ENCODE measurements at places on chromosomes 2 and 18.

DNA sequence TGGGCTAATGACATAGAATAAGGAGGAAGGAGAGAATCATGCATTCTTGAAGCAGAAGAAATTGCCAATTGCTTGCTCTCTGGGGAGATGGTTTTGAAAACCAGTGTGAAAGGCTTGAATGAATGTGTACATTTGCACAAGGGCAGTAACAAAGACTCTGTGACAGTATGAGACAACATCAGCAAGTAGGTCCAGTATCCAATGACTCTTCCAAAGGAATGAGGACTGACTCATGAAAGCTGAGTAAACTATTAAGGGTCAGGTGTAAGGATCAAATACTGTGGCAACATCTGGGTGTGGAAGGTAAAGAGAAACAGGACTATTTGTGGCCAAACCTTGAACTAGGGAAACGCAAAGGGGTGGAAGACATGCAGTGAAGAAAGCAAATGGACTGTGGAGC is 886.0 kb upstream of the CHAC2 start:
- DNase-seq = no peak

GRCh38 chr2:116716444-116716843 is 1098.0 kb upstream of the DDX18 start:
- DNase-seq = no peak

- no peak for DNase-seq
Observed at GRCh38 chr2:212814941-212815340, 276.3 kb upstream of the ERBB4 start.

DNA sequence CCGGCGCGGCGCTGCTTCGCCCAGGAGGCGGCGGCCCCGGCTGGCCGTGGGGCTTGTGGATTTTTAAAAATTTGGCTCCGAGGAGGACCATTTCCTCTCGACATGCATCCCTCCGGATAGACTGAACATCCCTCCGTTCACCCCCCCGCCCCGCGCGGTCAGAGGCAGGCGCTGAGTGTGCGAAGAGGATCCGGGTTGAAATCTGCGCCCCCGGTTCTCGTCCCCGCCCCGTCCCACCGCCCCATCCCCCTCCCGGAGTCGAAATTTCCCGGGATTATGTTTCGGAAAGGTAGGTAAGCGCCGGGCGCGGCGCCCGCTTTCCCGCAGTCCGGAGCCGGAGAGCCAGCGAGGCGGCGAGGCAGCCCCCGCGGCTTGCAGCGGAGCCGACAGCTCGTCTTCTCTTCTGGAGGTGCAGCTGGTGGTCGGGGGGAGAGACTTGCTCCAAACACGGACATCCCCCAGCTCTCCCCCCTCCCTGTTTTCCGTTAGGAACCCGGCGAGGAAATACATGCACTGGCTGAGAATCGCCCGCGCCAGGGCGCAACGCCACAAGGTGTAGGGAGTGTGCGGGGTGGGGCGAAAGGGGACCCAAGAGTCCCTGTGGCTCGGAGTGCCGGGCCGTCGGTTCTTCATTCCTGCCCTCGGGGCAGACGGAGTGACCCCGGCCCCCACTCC is at the start of gene PRKCE:
Gene PRKCE (plus strand): TSS at position 261 of the 675 bp plus-strand sequence.
- peak; percentile 45 for DNase-seq

- no peak for DNase-seq
Observed at GRCh38 chr18:34871435-34871834, 161.3 kb downstream of the DTNA start.

- DNase-seq = peak; percentile 62
Observed at GRCh38 chr2:64359892-64360657, 93.9 kb upstream of the LGALSL start.

- no peak for DNase-seq
Observed at GRCh38 chr2:177631680-177632079, 239.1 kb downstream of the AGPS start.

DNA sequence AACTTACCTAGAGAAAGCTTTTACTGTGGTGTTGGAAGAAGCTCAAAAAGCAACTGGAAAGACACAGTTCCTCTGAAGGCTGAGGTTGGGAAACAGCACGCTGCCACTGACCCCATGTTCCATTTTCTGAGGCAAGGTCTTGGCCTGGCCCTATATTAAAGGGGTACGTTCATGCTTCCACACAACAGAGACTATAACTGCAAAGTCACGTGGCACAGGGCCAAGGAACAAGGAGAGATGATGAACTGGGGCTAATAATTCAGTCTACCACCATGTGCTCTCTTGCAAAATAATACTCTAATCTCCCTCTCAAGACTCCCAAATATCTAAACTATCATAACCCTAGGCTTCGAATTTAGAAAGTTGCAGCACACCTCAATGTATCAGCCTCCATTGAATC is 381.6 kb downstream of the DSEL start:
- no peak for DNase-seq

GRCh38 chr2:200761266-200761665 is 50.4 kb upstream of the BZW1 start:
- no peak for DNase-seq

- no peak for DNase-seq
Observed at GRCh38 chr2:98623657-98624056, 15.3 kb downstream of the UNC50 start.

DNA sequence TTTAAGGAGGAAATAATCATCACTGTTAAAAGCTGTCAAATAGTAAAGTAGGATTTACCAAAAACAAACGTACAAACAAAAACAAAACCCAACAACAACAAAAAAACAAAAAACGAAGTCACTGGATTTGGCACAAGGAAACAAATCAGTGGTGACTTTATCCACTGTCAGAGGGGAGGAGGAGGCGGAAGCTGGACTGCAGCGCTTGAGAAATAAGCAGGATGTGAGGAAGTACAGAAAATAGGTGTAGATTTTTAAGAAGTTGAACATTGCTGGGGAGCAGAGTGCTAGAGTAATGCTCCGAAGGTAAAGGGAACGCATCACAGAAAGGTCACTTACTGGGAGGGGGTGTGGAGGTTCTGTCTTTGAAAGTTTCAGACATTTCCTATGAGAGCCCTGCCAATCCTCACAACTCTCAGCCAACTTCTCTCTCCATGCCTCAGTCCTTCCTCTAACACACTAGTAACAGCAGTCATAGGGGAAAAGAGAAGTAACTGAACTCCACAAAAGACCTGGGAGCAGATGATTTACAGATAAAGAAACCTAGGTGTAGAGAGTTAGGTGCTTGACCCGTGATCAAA is 220.2 kb upstream of the SMAD7 start:
- DNase-seq = no peak

DNA sequence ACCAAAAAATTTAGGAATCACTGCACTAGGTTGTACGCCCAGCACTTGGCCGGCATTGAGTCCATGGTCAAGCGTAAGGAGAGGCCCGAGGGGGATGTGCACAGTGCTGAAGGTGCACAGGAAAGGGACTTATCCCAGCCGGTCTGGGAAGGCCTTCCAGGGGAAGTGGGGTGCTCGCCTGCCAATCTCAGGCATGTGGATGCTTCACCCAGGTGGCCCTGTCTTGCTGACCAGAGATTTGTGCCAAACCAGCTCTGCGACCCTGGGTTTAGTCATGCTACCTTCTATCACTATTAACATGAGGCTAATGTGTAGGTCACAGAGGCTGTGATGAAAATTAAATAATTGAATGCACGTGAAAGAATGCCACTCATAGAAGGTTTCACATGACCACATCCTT is 1.7 kb upstream of the ITM2C start:
- DNase-seq = no peak

GRCh38 chr2:211344289-211344688 is 787.9 kb downstream of the CPS1 start:
- no peak for DNase-seq

DNA sequence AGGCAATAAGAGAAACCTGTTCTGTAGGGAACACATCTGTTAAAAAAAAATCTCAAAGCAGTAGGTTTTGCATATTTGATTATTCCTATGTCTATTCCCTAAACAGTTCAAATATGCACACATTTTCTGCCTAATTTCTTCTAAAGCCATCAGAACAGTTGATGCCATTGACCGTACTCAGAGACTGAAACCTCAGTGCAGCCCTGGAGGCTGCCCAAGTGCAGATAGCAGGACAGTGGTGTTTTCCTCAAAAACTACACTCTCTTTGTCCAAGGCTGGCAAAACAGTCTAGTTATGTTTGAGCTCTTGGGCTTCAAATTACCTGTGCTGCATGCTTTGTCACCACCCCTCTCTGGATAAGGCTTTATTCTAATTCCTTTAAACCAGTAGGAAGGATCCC is 23.3 kb upstream of the NFE2L2 start:
- no peak for DNase-seq

DNA sequence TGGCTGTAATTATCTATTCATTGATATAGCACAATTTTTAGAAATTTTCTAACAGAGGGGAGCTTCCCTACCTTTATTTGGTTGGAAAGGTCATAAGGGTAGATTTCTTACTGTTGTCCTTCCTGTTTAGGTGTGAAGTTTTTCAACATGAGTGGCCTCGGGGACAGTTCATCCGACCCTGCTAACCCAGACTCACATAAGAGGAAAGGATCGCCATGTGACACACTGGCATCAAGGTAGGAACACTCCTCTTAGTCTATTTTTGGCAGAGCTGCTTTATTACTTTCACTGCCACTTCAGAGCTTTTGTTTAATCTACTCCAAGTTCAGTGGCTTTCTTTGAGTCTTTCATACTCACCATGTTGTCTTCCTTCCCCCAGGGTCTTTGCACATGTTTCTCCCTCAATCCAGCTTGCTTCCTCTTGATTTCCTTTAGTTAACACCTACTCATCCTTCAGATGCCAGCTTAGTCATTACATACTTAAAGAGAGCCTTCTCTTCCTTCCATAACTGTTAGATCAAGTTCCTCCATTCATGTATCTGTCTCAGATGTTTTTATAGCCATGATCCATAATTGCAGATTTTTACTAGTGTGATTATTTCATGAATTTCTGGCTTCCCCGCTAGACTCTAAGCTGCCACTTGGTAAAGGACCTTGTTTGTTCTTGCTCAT is 134.5 kb downstream of the PTRHD1 start:
- DNase-seq = no peak

GRCh38 chr18:47832348-47832747 is 98.1 kb downstream of the SMAD2 start:
- no peak for DNase-seq

DNA sequence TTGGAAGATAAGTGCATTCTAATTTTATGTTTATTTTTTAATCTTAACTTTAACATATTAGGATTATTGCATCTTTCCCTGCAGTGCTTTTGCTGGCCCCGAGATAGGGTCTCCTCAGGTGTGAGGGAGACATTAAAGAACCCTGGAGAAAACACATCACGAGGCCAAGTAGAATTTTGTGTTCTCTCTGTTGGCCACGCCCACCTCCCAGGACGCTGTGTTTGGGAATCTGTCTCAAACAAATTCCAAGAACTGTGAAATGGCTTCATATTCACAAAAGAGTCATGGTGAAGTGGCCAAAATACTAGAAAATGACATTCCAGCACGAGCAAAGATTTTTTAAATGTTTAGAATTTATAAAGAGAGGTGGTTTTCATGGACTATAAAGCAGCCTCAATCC is 27.3 kb downstream of the RNF144A start:
- no peak for DNase-seq

DNA sequence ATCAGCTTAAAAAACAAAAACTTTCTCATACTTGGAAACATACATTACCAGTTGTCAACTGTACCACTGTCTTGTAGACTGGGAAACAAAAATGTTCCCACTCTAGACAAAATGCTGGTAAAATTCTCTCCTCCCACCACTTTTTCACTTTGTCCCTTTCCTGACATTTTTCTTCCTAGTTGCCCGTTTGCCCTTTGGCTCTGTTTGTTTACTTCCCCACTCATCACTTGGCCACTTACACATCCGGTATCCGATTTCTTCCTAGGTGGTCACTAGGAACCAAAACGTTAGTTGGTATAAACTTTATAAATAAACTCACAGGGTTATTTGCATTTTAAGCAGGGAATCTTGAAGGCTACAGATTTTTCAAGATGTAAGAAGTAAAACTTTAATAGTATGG is 84.9 kb downstream of the METTL4 start:
- DNase-seq = no peak

DNA sequence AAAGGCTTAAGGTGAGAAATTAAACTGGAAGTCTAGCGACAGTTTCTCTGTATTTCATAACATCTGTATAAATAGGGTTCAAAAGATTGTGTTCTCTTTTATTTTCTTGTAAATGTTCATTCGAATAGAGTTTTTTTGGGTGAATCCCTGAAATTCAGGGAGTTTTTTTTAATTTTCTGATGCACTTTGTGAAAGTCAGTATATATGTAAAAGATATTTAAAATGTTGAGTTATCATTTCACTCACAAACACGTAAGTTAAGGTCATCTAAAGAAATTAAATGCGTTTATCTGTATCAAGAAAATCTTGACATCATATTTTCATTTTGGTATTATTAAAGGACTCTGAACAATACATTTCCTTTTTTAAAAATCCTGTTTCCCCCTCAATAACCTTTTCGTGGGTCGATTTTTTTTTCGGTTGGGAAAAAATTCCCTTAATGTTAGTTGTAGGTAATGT is 3.4 kb downstream of the SP9 start:
- DNase-seq = no peak

DNA sequence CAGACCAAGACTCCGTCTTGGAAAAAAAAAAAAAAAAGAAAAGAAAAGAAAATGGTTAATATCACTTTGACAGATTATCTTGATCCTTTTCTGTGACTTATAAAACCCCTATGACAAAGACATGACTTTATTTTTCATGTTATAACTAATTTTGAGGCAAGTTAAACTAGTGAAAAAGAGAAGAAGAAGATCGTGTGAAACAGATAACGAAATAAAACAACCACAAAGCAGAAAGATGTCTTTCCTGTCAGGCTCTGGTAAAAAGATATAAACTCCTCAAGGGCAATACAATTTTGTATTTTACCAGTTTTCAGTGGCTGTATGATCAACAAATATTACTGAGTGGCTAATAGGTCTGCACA is 13.4 kb upstream of the RBMS1 start:
- no peak for DNase-seq

DNA sequence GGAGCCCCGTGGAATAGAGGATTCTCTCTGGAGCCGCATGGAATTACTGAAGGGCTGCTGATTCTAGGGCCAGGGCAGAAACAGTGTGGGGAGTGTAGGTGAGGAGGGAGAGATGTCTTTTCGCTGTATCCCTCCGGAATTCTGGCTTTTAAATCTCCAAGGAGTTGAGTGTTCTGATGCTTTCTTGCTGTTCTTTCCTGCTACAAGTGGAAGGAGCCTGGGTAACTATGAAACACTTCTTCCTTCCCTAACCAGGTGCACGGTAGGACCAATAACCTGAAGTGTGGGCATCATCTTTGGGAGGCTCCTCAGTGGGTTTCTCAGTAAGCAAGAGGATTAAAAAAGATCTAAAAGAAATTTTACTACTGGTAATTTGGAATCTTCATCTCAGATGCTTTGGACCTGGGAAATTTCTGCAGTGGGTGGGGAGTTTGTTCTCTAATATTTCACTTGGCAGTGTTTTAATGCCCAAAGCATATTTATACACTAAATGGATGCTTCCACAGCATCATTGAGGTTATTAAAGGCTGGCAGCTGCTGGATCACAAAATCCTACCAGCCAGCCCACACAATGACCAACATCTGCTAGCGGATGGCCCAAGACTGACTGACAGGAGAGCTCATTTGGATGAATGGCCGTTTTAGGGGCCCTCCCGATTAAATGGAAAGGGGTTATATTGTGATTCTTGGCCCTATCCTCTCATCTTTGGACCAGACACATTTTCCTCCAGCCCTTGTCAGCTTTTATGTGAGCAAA is 2.1 kb downstream of the EML6 start:
- DNase-seq = no peak

All from activated T-cell treated with anti-CD3 and anti-CD28 coated beads, Interleukin-2, amount 50 U/mL, for 72 hours (primary cell).